Head of caudate nucleus (tissue), 42 donors: ENCODE measurements at places on chromosomes 12 and 14.

DNA sequence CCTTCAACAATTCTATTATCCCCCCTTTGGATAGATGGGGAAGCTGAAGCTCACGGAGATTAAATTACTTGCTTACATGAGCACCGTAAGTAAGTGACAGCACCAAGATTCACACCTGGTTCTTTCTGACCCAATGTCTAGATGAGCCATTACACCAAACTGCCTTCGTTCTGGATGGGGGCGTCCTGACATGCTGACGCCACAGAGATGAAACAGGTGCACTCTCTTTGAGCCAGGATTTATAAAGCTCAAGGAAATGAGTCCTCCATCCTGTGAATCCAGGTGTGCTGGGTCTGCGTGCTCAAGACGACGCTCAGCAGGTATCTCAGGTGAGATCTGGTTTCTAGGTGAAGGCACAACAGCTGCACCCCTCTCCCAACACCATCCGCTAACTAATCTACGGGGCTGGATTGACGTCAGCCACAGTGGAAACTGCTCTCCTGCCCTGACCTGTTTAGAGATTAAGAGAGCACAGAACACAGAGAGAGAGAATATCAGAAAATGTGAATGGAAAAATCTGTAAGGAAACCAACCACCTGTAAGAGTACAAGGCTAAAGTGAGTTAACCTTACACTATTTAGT is 61.6 kb downstream of the KSR2 start:
- no peak for DNase-seq

GRCh38 chr12:89947437-89948270 is 239.0 kb upstream of the ATP2B1 start:
- no peak for DNase-seq

GRCh38 chr14:75981426-75982265 is at the start of gene TGFB3:
TSS of gene TGFB3 (minus strand) at chr14:75981995. CDS start at chr14:75980893, 1,102 bp downstream.
- peak; percentile 52 for DNase-seq

GRCh38 chr12:64560396-64561301 is 49.6 kb upstream of the RASSF3 start:
- no peak for DNase-seq

- DNase-seq, result no peak
These were observed 101.0 kb downstream of the FOXG1 start for GRCh38 chr14:28867571-28867970.

- DNase-seq, result no peak
These were observed 17.0 kb downstream of the UBE3B start for GRCh38 chr12:109494348-109494881.

DNA sequence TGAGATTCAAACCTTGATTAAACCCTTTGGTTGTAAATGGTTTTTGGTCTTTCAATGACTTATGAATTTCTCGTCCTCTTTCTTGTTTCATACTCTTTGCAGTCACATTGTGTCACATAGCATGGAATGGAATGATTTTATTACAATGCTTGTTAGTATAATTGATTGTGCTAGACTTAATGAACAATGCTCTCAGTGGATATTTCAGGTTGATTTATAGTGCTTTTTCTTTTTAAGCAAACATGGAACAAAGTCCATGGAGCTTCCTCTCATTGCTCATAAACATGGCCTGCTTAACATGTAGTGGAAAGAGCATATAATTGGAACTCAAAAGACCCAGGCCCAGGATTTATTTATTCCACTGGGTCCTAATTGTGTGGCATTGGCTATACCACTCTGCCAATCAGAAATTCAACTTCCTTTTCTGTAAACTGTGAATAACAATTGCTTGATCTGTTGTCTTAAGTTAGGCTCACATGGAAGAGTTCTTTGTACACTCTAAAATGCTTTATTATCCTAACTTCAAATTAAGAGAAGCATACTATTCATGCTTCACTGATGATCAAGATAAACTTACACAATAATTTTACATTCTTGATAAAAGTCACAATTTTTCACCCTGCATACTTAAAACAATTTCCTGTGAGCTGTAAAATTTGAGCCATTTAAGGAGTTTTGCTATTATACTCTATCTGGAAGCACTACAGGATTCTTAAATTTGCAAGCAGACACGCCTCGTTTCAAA is 370.5 kb upstream of the PDE3A start:
- no peak for DNase-seq
